ENCODE measurements at places on chromosomes 6 and 20.
A peak's percentile ranks its signal among the peaks of the same experiment; 100 is the strongest.

DNA sequence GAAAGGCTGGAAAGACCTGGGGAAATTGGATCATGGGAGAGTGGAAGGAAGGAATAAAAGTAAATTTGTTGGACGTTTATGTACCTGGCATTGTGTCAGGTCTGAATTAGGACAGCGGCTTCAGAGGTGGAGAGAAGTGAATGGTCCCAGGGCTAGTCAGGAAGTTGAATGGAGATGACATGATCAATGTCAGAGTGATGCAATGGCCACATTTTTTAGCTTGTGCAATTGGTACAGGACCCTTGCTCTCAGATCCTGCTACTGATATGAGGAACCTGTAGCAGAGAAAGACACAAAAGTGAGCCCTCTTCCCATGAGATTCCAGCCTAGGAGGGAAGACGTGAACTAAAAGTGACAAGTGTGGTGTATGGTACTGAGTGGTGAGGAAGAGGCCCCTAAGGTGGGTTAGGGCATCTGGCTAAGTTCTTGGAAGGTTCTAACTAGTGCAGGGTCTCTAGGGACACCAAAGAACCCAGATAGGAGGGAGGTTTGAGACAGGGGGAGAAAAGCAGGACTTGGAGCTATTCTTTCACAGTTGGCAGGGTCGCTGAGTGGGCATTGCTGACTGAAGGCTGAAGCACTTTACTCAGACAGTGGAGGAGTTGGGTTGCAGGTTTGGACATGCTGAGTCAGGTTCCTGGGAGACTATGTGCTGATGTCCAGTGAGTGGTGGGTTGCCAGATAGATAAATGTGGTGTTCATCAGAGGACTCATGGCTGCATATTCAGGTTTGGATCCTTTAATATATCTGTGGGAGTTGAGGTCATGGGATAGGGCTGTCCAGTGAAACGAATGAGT, 266.1 kb upstream of the RNF24 start:
- DNase-seq: no peak

DNA sequence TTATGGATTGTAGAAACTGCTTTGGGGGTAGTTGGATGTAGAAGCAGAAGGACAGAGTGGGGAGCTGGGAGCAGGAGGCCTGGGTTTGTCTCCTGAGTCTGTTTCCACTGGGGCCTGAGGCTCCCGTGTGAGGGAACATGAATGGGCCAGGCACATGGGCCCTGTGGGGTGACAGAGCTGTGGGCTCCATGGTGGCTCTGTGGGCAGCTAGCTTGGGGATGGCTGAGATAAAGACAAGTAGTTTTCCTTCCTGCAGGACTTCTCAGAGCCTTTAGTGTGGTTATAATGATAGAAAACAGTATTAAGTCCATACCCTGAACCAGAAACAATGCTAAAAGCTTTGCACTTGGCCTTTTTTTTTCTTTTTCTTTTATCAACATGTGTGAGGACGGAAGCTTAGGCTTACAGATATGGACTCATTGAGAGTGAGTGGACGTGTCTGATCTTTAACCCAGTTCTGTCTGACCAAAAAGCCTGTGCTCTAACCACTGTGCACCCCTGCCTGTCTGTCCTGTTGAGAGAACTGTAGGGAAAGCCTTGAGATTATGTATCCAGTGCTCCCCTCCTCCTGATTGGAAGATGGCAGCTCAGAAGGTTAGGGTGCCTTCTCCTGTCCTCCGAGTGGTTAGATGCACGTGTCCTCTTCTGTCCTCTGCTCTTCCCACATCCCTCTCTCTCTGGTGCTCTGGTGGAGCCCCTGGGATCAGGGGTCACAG, 98.3 kb downstream of the CDH26 start:
- DNase-seq: no peak

GRCh38 chr6:10791673-10792072, 44.1 kb downstream of the TMEM14B start:
- no peak for DNase-seq

DNA sequence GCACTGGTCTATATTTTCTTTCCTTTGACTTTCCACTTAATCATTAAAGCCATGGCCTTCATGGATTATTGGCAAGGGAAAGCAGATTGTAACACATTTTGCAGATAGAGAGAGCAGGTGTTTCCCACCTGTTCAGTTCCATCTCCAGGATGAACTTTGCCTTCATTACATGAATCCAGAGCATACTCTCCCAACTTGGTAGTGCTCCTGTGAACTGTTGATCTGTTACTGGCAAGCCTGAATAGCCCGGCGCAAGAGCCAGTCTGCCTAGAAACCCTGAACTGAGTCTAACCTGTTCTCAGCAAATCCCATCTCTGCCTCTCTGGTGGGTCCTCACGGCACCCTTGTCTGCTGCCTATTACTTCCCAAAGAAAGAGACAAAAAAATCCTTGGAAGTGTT, 210.3 kb downstream of the PLCB1 start:
- no peak for DNase-seq

GRCh38 chr6:11854408-11855165, 76.0 kb upstream of the ADTRP start:
- no peak for DNase-seq

GRCh38 chr6:138012682-138013081, 94.5 kb downstream of the PERP start:
- no peak for DNase-seq

DNA sequence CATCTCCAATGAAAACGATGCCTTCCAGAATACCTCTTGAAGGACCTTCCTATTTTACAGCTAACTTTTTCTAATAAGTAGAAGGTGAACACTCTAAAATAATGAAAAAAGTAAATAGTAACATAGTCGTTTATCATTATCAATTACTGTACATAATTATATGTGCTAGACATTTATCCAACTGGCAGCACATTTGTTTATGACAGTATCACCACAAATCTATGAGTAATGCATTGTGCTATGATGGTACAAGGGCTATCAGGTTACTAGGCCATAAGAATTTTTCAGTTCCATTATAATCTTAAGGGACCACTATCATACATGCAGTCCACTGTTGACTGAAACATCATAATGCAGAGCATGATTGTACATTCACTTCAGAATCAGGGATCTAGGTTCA, 68.4 kb downstream of the ATG5 start:
- DNase-seq: no peak

DNA sequence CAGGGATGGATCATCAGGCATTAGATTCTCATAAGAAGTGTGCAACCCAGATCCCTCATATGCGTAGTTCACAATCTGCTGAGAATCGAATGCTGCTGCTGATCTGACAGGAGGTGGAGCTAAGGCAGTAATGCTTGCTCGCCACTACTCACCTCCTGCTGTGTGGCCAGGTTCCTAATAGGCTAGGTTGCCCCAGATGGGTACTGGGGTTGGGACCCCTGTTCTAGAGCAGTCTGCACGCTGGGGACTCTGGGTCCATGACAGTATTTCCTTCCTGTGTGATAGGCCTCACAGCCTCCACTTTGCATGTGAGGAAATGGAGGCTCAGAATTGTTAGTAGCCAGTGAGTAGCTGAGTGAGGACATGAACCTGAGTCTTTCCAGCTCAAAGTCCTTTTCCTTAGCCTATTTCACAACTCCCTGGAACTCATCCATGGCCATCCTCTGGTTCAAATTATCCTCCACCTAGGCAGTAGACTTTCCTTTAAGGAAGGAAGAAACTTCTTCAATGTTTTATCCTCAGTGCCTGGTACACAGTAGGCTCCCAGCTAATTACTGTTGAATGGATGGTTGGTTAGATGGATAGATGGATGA, 117.2 kb downstream of the SYCP2 start:
- DNase-seq: no peak

DNA sequence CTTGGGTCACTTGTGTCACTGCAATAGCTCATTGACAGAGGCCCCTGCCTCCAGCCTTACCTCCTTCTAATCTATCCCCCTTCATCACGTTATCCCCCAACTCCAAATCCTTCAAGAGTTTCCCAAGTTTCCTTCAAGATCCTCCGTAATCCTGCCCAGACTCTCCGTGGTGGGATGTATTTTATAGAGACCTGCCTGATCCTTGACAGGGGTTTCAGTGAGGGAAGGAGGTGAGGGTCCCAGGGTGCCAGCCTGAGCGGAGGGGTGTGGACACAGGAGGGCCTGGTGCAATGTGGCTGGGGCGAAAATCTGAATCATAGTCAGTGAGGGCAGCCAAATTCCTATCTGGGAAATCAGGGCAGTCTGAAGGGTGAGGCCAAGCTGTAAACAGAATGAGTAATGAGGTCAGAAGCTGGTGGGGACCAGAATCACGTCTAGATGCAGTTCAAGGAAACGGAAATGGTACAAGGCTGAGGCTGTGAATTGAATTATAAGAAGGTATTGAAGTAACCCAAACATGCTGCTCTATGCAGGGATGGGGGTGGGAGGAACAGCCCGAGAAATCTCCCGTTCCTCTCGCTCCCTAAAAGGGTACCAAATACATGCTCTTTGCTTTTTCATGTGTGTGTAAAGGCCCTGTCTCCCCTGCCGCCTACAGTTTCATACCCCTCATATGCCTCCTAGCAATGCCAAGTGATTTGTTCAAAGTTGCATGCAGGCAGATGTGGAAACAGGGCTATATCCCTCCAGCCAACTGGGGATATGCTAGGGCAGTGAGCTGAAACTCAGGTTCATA, 35.4 kb upstream of the PIM1 start:
- peak; percentile 24 for DNase-seq

DNA sequence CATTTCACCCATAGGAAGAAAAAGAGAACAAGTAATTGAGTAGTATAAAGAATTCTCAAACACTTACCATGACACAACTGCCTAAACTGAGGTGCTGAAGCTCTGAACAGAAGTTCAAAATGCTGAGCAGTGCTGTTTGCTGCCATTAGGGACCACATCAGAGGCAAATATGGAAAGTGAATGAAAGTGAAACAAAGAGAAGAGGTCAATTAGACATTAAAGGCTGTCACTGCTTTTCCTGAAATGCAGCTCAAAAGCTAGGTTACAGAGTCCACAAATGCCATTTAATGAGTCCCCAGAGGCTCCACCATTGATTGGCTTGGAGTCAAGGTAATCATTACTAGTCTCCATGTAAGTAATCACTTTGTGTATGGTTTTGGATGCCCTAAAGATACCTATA, 46.1 kb downstream of the POU3F2 start:
- DNase-seq: no peak

DNA sequence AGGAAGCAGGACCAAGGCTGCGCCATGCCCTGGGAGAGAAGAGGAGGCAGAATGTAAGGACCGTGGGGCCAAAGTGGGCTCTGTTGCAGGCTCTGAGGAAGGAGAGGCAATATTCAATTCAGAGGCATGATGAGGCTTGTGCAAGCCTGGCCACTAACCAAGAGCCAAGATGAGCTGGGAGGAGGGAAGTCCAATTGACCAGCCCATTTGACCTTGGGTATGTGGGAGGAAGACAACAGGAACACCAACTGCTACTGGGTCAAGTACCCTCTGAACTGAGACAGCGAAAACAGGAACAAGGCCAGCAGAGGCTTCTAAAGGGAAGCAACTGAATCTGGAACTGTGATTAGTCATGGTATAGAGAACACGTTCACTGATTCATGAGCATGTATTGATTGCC, 779.6 kb downstream of the MAFB start:
- DNase-seq: no peak

DNA sequence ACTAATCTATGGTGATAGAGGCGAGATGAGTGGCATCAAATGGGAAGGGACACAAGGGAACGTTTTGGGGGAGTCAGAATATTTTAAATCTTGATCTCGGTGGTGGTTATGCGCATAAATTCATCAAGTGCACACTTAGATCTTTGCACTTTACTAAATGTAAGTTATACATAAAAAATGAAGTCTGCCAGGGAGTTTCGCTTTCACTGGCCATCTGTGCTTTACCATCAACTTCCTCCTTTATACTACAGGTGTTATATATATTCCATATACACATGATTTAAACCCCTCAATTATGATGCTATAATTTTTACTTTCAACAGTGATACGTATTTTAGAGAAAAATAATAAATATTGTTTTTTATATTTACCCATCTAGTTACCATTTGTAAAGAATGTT, 97.6 kb upstream of the AKIRIN2 start:
- no peak for DNase-seq

GRCh38 chr20:57759724-57760123, 49.9 kb upstream of the PMEPA1 start:
- DNase-seq: no peak

DNA sequence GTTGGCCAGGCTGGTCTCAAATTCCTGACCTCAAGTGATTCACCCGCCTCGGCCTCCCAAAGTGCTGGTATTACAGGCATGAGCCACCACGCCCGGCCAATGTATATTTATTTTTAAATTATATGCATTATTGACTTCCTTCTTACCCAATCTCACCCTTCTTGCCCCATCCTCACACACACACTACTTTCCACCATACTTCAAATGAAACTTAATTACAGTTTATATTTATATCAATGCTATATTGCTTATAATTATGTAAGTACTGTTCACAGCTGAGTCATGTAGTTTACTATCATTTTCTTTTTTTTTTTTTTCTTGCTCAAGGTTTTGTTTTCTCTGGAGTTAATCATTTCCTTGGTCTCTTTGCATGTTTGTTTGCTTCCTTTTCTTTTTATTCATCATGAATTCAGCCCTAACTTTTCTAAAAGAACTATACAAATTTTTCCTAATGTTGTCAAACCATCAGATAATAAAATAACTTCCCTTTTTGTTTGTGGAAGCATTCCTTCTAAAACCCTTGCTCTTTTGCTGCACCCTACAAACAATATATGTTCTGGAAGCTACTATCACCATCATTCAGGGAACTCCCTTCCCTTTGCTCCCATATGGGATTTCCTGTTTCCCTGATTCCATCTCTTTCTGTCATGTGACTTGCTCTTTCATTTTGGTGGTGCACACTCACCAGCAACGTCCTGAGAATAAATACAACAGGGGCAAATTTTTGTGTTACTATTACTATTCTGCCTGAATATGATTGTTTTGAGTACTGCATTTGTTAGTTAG, 201.7 kb upstream of the SASH1 start:
- no peak for DNase-seq

- no peak for DNase-seq
Measured at GRCh38 chr6:45657226-45657625, 279.5 kb upstream of the SUPT3H start.
